ENCODE measurements at places on chromosomes 7 and 10.

DNA sequence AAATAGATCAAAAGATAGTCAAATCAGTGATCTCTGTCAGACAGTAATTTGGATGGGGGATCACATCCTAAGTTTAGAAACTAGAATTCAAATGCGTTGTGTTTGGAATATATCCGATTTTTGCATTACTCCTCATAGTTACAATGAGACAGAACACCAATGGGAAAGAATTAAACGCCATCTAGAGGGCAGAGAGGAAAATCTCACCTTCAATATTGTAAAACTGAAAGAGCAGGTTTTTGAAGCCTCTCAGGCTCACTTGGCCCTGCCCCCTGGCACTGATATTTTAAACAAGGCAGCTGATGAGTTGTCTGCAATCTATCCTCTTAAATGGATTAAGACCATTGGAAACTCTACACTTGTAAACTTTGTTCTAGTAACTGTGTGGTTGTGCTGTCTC lies 17.7 kb downstream of the FRG2B start:
- DNase-seq, result no peak

DNA sequence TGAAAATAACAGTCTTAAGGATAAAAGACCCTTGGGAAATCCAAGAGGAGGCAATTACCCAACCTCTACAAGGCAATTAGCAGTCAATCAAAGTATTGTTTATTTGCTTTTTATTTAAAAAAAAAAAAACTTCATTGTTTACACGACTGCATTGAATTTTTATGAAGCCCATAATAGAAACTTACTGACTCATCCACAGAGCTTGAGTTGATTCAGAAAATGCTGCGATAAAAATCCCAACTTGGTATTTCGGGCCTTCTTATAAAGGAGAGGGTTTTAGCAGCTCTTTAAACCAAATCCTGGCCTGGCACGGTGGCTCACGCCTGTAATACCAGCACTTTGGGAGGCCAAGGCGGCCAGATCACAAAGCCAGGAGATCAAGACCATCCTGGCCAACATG lies 69.2 kb upstream of the PALS2 start:
- DNase-seq, result no peak

DNA sequence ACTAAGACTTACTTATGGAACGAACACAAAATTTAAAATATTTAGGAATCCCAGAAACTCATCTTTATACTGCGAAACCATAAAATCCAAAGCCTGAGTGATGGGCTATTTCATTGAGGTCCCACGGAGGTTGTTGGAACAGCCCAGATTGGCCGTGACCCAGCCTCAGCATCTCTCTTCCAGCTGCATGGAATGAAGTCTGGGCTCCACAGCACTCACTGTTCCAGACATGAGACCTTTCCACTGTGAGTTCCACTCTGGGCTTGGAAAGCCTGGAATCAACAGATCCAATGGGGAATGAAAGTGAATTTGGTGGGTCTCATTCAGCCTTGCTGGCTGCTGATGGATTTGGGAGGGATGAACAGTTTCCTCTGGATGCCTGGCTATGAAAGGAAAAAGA lies 184.9 kb downstream of the EMX2 start:
- no peak for DNase-seq

GRCh38 chr7:31126976-31127375 lies 74.9 kb downstream of the ADCYAP1R1 start:
- no peak for DNase-seq

- DNase-seq, result peak; percentile 63
These were observed 3.2 kb downstream of the PARP12 start for GRCh38 chr7:140059273-140060242.
